ENCODE measurements at places on chromosomes 2 and 18.

DNA sequence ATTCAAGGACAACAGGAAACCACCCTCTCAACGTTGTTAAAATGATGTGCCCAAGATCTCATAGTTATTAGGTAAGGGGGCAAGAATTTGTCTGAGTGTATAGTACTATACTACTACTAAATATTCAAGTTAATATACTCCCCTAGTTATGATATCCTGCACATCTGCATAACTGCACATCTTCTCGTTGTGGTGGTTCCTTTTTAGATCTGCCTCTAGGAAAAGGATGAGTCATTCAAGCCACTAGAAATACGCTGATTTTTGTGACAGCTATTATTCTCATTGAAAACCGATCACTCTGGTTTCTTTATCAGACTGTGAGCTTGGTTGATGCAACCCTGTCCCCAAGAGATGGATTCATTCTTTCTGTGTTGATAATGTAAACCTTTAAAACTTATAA lies 1067.0 kb upstream of the FANCL start:
- peak; percentile 38 for DNase-seq

DNA sequence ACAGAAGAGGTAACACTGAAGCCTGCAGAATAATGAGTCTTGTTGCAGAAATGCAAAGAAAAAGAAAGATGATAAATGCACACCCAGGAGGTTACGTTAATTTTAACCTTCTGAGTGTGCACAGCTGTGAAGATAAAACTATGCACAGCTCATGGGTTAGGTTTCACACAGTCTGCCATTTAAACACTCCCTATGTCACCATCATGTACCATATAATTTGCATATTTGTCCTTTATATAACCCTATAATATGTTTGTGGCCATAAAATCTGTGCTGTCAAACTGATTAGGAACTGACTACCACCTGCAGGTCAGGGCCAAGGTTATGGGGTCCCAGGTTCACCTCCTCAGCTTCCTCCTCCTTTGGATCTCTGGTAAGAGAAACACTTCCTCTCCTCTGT lies 205.5 kb downstream of the RPIA start:
- DNase-seq: no peak

- DNase-seq: peak; percentile 75
Observed at GRCh38 chr2:110853516-110853915, 121.1 kb downstream of the ACOXL start.

DNA sequence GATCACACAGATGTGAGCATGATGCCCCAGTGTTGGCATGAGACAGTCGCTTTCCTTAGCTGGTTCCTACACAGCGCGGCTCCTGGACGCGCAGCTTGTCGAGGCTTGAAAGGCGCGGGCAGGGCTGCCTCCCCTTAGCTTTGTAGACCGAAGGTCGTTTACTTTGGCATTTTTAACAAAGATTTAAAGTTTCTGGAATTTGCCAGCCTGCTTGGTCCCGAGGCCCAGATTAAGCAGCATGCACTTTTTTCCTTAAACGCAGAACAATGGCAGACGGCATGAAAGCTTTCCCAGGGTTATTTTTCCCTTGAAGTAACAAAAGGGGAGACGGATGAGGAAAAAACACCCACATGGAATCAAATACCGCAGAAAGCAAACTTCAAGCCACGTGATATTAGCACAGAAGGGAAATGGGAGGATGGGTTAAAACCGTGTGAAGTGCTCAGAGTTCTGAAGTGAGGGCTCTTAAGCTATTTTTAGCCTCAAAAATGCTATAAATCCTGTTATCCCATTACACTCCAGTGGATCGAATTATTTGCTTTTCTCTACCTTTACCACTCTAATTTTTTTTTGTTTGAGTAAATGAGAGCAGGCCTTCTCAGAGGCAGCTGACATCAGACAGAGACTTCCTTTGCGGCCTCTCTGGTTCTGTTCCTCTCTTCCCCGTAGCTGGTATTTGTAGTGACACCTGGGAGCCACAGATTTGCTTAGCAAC lies 55.7 kb downstream of the NPAS2 start:
- DNase-seq: no peak

GRCh38 chr2:41431756-41432155 lies 616.1 kb upstream of the PKDCC start:
- no peak for DNase-seq

GRCh38 chr2:122366427-122366826 lies 611.0 kb downstream of the TSN start:
- DNase-seq: no peak

DNA sequence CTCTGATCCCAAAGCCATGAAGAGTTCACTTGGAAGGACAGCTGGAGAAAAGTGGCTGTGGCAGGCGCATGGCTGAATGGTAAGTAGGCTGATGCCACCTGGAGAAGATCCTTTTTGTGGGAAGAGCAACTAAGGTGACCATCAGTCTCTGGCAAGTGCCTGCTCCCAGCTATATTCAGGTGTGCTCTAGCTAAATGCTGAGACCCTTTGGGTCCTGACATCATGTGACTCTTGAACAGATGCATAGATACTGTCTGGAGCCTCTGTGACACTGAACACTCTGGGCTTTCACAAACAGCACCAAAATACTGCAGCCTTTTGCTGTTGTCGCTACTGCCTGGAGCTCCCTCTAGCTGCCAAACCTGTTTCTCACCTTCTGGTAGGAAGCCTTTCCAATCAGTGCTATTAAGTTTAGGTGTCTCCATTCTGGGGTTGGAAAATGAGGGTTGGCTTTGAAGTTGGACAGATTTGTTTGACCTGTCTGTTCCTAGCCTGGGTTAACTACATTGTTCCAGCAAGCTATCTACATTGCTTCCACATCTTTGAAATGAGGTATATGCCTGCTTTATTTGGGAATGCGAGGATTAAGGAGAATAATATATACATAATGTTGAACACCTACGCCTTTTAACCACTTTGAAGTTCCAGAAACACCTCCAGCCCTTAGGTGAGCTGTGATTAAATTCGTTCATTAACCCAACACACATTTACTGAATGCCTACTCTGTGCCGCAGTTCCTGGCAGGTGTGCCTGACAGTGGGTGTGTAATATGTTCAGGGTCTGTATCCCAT lies 3.1 kb downstream of the EGR4 start:
- peak; percentile 74 for DNase-seq

- DNase-seq: no peak
Observed at GRCh38 chr2:54726940-54727339, 3.5 kb downstream of the EML6 start.

DNA sequence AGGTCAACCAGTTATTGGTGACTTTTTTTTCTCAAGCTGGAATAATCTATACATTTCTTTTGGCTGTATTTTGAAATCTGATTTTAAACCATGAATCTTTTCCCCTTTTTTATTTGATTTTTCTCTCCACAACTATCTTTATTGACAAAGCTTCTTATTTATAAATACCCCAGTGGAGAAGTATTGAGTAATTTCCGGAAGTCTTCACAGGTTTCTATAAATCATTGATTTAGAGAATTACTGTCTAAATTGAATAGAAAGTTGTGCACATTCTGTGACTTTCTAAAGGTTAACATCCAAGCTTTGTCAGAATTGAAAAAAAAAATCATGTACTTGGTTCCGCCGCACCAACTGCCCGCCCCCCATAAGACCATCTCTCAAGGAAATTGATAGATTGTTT lies 39.8 kb downstream of the XRCC5 start:
- DNase-seq: no peak

DNA sequence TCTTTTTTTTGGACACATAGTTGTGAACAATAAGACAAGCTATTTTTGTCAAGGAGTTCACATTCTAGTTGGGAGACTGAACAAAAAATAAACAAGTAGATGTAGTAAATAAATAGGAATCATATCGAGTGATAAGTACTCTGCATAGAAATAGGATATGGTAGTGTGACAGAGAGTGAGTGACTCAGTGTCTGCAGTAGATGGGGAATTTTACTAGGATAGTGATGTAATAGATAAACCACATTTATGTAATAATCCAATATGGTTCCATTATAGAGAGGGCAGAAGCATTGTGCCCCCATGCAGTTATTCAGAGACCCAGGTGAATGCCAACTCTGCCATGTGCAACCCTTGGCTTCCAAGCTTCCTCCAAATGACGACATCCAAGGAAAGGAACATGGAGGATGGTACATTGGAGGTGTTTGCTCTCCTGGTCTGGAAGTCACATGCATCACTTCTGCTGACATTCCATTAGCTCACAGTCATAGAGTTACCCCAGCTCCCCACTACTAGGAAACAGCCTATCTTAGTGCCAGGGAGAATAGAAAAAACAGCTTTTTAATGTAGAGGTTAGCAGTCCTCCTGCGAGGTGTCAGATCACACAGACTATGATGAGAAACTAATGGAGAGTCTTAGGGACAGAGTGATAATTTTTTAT lies 595.4 kb downstream of the NYAP2 start:
- no peak for DNase-seq

DNA sequence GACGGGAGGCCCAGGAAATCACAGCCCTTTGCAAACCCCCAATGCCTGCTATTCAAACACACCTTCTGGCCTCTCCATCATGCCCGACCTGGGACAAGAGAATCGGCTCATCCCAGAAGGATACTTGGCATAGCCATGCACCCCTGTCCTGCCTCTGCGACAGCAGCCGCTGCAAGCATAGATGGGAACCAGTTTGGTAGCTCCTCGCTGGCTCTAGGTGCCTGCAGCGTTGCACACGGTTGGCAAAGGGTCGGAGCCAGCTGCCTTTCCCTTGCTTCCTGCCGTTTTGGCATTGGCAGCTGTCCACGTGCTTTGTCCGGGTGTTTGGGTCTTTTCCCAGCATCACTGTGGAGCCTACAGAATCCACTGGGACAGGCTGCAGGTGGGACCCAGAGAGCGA lies 76.9 kb downstream of the TWIST2 start:
- no peak for DNase-seq

GRCh38 chr2:108555572-108555971 lies 21.3 kb downstream of the LIMS1 start:
- no peak for DNase-seq

DNA sequence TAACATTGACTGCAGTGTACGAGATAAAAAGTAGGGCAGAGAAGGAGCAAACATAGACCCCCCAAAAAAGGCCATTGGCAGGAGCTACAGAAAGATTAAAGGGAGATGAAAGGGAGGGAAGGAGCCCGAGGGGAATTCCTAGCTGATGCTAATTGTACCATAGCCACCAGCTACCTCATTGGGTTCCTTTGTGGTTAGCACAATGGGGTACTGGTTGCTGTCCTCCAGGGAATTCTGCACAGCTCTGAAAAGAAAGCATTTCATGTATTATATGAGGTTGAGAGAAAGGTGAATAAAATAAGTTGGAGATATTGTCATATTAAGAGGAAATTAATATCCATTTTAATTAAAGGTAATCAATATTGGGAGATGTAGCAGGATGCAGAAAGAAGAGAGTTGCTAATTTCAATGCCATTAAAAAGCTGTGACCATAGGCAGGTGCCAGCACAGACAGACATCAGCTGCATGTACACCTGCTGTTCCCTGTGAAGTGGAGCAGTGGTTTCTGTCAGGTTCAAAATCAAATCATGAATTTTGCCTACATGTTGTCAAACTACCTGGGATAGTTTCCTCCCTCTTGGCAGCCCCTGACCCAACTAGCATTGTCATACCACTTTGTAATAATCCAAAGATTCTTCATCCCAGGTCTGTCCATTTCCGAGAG lies 185.4 kb upstream of the DLGAP1 start:
- DNase-seq: no peak

DNA sequence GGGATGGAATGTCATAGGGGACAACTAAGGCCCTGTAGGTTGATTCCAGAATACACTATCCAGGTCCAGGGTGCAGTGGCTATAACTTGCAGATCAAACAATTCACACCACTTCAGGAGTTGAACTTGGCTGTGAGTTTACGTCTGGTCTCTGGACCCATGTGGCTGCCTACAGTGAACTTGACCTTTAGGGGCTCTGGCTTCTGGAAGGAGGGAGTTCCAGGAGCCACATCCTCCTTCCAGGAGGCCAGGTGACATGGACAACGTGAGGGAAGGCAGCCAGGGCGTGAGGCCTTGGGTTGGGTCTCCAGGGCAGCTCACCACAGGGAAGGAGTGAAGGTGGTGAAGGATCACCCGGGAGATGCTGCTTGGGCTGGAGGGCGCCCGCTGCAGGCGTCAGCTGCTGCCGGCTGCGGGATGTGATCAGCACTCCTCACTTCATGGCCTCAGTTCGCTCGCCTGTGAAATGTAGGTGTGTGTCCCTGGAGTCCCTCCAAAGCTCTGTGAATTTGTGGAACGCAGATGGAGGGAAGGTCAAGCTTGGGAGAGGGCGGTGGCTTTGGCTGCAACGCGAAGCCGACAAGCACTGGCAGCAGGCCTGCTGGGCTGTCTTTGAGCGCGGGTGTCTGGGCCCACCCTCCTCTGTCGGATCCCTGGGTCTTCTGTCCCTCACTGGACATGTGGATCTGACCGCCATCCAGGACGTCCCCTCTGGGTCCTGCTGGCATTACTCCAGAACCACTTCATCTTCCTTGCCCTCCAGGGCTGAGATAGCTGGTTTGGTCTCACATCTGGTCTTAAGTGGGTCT lies 146.5 kb downstream of the GLI2 start:
- DNase-seq: no peak

DNA sequence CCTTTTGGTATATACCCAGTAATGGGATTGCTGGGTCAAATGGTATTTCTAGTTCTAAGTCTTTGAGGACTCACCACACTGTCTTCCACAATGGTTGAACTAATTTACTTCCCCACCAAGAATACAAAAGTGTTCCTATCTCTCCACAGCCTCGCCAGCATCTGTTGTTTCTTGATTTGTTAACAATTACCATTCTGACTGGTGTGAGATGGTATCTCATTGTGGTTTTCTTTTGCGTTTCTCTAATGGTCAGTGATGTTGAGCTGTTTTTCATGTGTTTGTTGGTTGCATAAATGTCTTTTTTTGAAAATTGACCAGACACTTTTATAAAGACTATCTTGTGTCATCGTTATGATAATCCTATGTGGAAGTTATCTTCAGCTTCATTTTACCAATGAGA lies 16.0 kb upstream of the ATP8B1 start:
- DNase-seq: no peak

DNA sequence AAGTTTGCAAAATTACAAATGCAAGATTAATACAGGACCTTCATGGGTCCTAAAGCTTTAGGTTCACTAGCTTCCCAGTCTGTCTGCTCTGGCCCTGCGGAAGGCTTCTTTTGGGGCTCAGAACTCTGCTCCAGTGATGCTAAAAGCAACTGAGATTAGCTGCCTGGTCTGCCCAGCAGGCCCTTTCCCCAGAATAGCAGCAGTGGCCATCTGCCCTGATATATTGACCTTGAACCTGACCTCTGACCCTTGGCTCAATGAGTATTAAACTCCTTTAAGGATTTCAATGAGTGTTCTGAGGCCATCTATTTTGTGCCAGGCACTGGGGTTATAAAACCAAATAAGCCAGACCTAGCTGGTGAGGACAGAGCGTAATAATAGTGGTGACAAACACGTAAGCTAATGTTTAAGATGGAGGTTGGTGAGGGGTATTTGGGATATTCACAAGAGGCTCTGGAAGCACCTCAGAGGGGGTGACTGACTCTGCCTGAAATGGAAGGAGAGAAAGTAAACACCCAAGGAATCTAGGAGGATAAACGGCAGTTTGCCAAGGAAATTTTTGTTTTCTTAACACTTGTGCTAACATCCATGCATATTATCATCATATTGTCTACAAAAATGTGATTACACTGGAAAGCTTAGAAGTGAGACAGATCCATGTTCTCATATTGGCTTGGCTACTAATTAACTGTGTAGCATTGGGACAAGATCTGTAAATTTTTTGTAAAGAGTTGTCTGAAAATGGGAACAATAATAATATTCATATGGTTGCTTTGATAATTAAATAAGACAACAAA lies 50.4 kb upstream of the LCLAT1 start:
- DNase-seq: no peak

- no peak for DNase-seq
Observed at GRCh38 chr2:197442857-197443256, 8.0 kb upstream of the SF3B1 start.

Measured in hematopoietic multipotent progenitor cell treated with erythropoietin and hydrocortisone succinate and interleukin-3 and kit ligand, for 6 days (in vitro differentiated cells).